ENCODE measurements at places on chromosomes 16 and 17.

GRCh38 chr17:35765086-35765710 is 4.5 kb downstream of the C17orf50 start:
- no peak for DNase-seq

DNA sequence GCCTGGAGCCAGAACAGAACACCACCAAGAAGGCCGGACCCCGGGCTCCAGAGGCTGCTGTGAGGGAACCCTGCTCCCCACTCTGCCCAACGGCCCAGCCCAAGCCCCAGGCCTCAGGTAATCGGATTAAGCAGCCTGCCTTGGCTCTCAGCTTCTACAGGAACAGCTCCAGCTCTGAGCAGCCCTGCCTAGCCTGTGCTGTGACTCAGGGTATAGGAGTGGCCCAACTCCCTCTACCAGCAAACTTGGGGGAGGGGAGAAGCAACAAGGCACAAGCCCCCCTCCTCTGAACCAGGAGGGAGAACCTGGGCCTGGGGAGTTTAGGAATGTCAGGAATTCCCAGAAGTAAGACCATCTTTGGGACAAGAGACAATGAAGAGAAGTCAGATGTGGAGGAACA is 849 bp upstream of the SOX15 start:
- DNase-seq, result no peak

- DNase-seq, result no peak
Measured at GRCh38 chr17:21357281-21357680, 18.9 kb upstream of the KCNJ12 start.

DNA sequence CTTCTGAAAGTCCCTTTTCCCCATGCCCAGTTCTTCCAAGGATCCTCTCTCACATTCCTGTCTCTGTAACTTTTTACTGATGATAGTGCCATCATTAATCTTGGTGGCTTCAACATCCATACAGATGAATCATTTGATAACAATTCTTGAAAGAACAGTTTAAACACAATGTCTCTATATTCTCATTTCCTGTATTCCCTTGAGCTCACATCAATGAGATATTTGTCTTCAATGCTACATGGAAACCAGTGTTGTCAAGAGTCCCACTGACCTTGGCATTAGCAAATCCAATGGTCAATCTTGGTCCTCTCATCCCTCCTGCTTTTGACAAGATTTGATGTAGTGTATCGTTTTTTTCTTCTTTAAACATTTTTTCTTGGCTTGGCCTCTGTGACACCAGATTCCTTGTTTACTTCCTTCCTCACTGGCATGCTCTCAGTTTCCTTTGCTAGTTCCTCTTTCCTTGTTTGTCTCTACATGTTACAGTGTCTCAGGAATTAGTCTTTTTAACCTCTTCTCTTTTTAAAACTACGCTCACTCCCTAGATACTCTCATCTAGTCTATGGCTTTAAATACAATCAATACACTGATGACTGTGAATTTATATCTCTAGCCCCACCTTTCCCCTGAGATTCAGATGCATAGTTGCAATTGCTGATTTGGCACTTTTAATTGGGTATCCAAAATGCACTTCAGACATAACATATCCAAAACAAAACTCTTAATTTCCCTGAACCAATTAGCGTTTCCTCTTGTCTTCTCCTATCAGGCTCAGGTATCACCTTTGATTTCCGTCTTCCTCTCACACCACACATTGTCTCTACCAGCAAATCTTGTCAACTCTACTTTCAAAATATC is 134.0 kb downstream of the MYO1D start:
- DNase-seq, result no peak

DNA sequence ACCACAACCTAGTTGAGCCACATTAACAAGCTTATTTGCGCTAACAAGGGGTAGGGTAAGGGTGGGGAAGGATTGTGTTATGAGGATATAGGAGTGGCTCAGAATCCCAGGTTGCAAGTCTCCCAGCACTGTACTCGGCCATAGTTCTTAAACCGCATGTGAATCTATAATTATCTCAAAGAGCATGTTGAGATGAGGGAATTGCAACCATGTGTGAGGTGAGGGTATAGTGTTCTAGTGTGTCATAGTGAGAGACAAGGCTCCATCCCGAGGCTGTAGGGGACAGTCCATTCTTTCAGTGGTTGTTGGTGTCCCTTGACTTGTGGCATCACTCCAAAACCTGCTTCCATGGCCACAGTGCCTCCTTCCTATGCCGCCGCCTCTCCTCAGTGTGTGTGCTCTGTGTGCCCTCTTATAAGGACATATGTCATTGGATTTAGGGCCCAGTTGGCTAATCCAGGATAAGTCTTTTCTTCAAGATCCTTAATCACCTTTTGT is 22.7 kb upstream of the ATP5MC1 start:
- DNase-seq, result no peak

GRCh38 chr16:90053902-90054500 is 23.1 kb downstream of the PRDM7 start:
- no peak for DNase-seq

DNA sequence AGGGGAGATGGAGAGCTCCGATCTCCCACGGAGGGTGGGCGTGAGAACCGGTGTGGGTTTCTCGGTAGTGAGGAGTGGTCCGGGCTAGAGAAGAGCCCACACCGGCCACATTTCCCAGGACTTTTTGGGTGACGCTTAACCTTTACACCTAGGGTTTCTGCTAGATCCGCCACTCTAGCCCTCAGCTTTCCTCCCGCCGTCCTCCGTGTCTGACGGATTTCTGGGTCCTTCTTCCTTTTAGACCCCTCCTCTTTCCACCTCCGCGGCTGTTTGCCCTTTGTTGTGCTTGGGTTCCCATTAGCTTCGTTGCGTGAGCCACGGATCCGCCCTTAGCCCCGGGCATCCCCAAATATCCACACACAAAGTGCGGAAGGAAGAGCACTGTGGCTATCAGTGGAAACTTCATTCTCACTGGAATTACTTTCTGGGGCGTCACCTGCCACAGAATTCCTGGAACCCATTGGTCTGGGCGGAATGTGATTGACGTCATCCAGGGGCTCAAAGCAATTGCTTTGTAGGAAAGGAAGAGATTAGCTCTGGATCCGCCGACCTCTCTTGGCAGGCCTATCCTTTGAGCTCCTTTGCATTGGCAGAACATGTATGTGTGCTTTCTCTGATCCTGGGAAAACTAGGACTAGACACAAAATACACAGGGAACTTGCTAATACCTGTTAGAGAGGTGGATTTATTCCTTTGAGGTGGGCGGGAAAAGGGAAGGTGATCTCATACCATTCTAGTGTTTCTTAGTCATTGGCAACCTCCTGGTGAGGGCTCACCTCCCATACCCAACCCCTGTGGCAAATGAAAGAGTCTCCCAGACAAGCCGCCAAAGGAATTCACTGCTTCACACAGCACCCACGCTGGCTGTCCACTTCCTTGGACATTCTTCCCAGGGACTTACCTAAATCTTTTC is 654 bp downstream of the TNFAIP1 start:
- DNase-seq, result peak; percentile 59

GRCh38 chr16:2317231-2318020 is 23.1 kb downstream of the ABCA3 start:
- no peak for DNase-seq

DNA sequence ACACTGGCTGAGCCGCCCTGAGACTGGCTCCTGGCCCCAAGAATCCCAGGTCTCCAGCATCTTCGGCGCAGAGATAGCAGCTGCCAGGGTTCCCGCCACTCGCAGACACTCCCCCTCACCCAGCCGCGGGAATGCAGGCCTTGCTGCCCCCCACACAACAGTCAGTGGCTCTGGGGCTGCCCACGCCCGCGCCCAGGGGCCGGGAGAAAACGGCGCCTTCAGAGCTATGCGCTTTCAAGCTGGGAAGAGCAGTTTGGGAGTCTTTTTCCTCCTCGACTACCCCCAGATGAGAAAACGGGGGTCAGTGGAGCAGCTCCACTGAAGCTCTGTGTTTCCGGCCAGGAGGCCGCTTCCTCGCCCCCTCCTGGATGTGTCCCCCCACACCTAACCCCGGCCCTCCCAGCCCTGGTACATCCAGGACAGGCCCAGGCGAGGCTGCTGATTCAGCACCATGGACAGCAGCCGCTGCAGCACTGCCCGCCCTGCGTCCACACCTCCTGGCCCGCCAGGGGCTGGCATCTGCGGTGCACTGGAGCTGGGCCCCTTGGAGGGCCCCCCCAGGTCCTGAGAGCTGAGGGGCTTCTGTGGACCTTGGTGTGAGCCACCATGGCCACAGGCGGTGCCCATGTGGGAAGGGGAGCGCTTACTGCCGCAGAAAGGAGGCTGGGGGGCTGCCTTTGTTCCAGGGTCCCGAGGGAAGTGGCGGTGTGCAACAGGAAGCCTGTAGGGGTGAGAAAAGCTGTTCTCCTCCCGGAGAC is 35.7 kb downstream of the CACNA1H start:
- DNase-seq, result no peak

GRCh38 chr17:68924793-68925720 is 30.1 kb downstream of the ABCA8 start:
- no peak for DNase-seq

DNA sequence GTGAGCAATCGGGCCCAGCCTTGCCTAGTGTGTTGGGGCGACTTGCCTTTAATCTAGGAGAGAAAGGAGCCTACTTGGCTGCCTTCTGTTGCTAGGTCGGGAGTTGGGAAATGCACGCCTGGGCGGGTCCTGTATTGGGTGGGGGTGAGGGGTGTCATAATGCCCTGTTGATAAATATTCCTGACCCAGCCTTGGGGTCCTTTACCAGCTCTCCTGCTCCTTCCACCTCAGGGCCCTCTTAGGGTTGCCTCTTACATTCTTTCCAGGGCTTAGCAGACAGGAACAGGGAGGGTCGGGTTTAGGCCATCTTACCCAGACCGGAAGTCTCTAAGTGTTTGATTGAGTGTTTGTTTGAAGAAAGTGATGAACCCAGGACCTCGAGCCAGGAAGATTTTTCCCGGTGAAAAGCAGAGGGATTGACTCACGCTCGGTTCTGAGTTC is 112.9 kb downstream of the SEC14L1 start:
- no peak for DNase-seq

GRCh38 chr17:17819561-17819995 is 17.2 kb downstream of the SREBF1 start:
- no peak for DNase-seq

GRCh38 chr16:10564591-10564990 is 15.8 kb downstream of the EMP2 start:
- DNase-seq, result no peak

DNA sequence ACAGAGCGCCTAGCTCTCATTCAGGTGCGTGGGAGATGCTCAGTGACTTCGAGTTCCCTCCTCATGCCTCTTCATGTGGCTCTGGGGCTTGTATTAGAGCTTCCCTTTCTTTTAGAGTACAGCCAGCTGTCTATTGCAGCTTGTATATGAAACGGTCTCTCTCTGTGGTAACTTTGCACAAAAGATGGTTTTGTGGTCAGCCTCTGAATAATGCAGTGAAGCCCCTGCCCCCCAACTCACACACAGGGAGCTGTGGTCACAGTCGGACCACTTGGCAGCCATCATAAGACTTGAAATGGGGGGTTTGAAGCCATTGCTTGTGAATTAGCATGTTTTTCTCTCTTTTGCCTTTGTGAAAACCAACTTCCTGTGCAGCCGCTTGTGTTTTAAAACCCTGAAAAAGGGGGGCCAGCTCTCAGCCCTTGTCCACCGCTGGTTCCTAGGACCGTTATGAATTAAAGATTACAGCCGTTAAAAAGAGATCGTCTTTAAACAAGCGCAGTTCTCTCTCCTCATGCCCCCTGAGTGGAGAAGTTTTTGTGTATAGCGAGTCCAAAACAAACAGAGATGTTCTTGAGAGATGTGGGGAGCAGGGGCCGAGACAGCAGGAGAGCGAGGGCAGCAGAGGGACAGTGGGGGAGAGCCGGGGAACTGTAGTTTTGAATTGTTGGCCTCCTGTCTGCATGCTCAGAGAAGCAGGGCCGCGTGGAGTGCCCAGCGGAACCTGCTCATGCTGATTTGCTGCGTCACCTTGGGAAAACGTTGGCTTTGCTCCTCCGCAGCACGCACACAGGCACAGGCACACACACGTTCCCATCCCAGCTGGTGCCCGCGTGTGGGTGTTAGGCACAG is 199.0 kb downstream of the MSI2 start:
- DNase-seq, result no peak

GRCh38 chr17:27895123-27895895 is 2.1 kb upstream of the LYRM9 start:
- DNase-seq, result no peak

- no peak for DNase-seq
Measured at GRCh38 chr17:30926516-30926915, 4.8 kb downstream of the ADAP2 start.

- no peak for DNase-seq
Measured at GRCh38 chr17:29753845-29754439, 131.2 kb upstream of the CORO6 start.

GRCh38 chr17:66948061-66948750 is 16.3 kb upstream of the CACNG4 start:
- no peak for DNase-seq

DNA sequence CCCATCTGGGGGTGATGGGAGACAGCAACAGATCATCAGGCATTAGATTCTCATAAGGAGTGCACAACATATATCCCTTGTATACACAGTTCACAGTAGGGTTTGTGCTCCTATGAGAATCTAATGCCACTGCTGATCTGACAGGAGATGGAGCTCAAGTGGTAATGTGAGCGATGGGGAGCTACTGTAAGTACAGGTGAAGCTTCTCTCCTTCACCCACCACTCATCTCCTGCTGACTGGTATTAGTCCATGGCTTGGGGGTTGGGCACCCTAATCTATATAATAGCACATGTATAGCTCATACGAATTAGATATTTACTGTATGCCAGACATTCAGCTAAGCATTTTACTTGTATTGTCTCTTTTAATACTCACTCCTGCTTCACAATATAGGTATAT is 101.7 kb downstream of the MAP2K6 start:
- DNase-seq, result no peak

GRCh38 chr16:85126705-85127378 is 14.6 kb upstream of the CIBAR2 start:
- DNase-seq, result no peak

- no peak for DNase-seq
Measured at GRCh38 chr16:70460737-70461261, 6.4 kb downstream of the FCSK start.

GRCh38 chr16:57444711-57445110 is 2.5 kb downstream of the CIAPIN1 start:
- DNase-seq, result no peak

DNA sequence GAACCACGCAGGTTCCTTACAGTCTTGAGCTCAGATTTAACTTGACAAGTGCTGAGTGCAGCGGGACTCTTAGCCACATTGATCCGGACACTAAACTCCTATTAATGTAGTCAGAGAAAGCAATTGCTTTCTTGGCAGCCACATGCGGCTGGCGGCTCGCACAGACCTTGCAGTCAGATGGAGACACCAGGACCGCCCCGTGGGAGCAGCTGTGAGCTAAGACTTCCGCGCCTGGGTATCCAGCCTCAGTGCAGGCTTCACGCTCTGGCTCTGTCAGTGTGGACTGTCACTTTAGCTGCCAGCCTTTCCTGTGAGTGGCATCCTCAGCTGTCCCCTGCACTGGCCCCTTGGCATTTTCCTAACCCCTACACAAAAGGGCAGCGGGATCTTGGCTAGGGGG is 80.9 kb upstream of the NLRP1 start:
- DNase-seq, result no peak

- no peak for DNase-seq
Measured at GRCh38 chr17:72301887-72302286, 181.1 kb downstream of the SOX9 start.

- DNase-seq, result no peak
Measured at GRCh38 chr17:59506894-59507726, 58.3 kb upstream of the DHX40 start.

All from NCI-H2081 (cell line).